ENCODE measurements at places on chromosomes 4 and X.

GRCh38 chr4:159206427-159206871, 103.6 kb downstream of the RAPGEF2 start:
- DNase-seq: no peak

DNA sequence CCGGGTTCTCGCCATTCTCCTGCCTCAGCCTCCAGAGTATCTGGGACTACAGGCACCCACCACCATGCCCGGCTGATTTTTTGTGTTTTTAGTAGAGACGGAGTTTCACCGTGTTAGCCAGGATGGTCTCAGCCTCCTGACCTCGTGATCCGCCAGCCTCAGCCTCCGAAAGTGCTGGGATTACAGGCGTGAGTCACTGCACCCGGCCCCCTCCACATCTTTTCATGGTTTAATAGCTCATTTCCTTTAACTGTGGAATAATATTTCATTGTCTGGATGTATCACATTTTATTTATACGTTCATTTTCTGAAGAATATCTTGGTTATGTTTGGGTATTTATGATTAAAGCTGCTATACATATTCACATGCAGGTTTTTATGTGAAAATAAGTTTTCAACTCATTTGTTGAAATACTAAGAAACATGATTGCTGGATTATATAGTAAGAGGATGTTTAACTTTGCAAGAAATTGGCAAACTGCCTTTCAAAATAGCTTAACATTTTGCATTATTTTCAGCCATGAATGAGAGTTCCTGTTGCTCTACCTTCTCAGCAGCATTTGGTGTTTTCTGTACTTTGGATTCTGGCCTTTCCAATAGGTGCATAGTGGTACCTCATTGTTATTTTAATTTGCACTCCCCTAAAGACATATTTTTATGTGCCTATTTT, 591.9 kb downstream of the TECRL start:
- DNase-seq: no peak

GRCh38 chrX:72117636-72118210, 14.0 kb downstream of the RTL5 start:
- DNase-seq: no peak

- DNase-seq: no peak
These were observed 7.6 kb downstream of the WFS1 start for GRCh38 chr4:6277139-6277802.

Measured in NCI-H2107 (cell line).